Urinary bladder (tissue), 4 donors: ENCODE measurements at places on chromosomes 6 and 20. TPM values are rescaled to one million over a fixed set of nuclear protein-coding genes. Genes with fewer than 3 reads are reported as not detected.

DNA sequence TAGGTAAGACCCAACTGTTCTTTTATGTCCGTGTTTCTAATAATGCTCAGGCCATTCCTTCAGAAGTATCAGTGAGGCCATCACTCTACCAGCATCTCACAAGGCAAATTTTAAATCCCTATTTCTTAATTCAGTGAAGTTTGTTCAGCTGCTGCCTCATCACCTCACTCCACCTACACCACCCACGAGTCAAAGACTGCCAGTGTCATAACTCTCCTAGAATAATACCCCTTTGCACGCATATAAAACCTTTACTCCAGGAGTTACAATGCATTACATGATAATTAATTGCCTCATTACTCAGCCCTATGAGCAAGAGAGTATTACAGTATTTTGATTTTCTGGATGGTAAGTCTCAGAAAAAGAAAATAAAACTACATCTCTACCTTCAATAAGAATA, 793.6 kb downstream of the TFAP2A start:
- no peak for DNase-seq

- no peak for DNase-seq
These were observed 133.5 kb downstream of the TBC1D7 start for GRCh38 chr6:13194852-13195251.

DNA sequence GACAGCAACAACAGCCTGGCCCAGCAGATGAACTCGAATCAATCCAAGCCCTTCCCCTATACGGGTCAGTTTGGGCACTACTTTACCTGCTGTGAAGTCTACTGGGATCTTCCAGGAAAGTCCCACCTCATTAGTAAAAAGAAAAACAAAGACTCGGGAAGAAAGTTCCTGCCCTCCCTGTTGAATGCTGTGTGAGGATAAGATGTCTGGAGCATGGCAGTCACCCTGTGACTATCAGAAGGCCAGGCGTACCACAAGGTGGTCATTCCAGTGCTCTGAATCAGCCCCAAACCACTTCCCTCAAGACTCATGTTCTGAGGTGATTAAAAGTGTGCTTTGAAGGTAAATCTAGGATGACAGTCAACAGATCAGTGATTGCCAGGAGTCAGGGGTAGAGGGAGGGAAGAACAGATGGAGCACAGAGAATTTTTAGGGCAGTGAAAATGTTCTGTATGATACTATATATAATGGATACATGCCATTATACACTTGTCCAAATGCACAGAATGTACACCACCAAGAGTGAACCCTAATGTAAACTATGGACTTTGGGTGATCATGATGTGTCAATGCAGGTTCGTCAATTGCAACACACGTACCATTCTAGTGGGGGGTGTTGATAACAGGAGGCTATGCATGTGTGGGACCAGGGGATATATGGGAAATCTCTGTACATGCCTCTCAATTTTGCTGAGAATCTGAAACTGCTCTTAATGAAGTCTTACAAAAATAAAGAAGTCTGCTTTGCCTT, 14.7 kb downstream of the FKBP1A start:
- DNase-seq = no peak

DNA sequence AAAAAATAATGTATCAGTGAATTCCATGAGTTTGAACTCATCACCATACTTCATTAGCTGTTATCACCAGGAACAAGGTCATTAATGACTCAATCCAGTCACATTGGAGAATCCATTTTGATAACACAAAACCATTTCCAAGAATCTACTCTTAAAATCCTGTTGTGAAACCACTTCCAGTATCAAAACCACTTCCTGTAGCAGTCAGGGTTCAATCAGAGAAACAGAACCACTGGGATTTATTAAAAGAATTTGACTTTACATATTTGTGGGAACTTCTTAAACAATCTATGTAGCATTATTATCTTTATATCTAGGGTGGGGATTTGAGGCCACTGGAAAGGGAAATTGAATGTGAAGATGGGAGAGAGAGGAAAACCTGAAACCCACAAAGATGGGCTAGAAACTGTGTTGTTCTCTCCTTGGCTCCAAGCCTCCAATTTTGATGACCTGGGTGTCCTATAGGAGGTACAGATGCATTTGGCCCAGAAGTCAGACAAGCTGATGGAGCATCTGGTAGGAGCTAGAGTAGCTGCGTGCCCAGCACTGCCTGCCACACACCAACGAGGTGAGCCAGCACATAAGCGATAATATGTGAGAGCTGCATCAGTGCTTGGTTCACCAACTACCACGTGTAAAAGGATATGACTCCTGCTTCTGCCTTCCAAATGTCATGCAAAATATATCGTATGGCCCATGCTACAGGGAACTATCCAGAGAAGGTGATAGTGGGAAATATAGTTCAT, 117.0 kb downstream of the TMEM200A start:
- no peak for DNase-seq

DNA sequence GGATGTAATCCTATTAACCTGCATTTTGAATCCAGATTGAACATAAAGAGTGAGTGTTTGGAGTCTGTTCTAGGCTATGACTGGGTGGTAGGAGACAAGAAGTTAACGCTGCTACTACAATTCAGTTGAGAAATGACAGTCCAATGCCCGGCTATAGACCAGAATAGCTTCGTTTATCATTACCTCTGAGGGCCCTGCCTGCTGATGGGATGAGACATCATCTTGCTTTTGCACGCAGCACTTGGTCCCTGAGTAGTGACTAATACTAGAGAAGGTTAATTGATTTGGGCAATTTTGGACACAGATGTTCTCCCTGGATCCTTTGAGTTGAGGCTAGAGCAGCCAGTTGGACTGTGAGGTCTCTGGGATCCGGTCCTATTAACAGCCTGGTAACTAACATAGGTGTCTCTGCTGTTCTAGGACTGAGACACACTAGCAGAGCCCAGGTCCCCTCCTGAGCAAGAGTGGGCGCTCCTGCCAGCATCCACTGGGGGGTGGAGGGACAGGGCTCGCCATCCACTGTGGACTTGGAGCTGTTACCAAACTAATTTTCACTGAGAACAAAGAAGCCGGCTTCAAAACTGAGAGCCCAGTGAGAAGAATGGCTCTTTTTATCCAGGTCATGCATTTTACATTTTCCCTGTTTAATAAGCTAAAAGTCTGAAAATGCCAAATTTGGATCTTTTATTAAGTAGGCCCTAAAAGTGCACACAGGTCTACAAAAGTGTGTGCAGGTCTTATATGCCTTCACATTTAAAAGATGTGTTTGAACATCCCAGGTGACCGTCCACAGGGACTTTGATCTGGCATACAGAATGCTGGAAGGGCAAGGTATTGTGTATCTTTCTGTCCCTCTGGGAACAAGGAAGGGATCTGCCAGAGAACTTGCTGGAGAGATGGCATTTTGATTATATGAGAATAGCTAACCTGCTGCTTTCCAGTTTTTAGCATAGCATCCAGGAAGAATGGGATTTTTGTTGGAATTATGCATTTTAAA, 212.5 kb downstream of the CDH4 start:
- no peak for DNase-seq

- DNase-seq = no peak
These were observed 193.6 kb downstream of the EDN1 start for GRCh38 chr6:12483712-12484111.

DNA sequence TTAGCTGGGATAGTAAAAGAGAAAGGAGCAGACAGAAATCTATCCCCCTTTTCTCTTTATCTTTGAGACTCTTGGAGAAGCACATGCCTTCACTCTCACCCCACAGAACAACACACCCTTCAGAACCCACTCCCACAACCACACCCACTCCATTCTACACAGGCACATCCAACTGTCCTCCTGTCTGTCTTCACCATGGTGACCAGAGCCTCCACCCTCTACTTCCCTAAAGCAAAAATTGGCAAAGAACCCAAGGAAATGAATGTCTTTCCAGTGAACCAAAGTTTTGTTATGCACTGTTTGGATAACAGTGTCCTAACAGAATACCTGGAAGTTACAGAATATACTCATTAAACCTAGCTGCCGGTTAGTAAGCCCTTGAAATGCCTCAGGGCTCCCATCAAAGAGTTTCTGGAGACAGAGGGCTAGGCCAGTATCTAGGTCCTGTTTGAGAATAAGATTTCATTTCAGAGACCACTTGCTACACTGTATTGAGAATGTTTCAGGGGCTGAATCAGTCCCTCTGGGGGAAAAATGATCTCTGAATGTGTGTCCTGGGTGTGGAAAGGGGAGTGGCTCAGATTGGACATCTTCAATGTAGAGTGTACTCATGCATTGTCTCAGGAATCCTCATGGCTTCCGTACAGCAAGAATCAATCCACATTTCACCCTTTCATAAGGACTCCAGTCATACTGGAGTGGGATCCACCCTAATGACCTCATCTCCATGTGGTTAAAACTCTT, 101.1 kb downstream of the LY86 start:
- DNase-seq = no peak

DNA sequence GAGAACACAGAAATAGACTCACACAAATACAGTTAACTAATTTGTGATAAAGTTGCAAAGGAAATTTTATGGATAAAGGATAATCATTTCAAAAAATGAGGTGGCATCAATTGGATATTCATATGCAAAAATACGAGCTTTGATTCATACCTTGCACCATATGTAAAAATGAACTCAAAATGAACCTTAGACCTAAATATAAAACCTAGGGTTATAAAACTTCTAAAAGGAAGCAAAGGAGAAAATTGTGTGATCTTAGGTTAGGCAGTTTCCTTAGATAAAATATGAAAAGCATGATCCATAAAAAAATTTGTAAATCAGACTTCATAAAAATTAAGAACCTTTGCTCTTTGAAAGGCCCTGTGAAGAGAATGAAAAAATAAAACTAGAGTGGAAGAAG, 85.5 kb downstream of the F13A1 start:
- no peak for DNase-seq

- no peak for DNase-seq
These were observed 4.5 kb downstream of the GLP1R start for GRCh38 chr6:39053016-39053624.

DNA sequence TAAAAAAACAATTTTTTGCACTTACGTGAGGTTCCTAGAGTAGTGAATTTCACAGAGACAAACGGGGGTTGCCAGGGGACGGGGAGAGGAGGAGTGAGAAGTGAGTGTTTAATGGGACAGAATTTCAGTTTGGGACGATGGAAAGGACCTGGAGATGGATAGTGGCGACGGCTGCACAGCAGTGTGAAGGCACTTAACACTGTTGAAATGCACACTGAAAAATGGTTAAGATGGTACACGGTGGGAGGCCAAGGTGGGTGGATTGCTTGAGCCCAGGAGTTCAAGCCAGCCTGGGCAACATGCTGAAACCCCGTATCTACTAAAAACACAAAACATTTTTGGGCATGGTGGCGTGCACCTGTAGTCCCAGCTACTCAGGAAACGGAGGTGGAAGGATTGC, 31.4 kb downstream of the RPP40 start:
- no peak for DNase-seq

DNA sequence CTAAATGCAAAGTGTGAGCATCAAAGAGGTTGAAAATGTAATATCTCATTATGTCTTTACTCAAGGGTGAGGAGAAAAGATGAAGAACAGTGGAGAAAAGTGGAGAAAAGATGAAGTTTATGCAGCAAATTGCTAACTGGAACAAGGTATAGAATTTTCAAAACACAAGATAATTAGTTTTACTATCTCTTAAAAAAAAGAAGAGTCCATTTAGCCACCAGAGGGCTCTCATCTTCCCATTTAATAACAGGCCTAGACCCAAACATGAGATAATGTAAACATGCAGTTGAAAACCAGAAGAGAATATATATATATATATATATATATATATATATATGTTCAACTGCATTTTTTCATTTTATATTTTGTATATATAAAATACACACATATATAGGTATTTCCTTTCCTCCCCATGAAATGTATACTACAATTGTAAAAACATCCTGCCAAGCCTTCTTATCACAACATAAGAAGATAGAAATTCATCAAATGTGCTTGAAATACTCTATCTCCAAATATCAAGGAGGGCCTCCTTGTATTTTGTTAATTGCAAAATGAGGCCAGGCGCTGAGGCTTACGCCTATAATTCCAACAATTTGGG, 78.4 kb downstream of the ADTRP start:
- DNase-seq = no peak

- no peak for DNase-seq
These were observed 107.4 kb upstream of the NAA20 start for GRCh38 chr20:19909725-19910124.

DNA sequence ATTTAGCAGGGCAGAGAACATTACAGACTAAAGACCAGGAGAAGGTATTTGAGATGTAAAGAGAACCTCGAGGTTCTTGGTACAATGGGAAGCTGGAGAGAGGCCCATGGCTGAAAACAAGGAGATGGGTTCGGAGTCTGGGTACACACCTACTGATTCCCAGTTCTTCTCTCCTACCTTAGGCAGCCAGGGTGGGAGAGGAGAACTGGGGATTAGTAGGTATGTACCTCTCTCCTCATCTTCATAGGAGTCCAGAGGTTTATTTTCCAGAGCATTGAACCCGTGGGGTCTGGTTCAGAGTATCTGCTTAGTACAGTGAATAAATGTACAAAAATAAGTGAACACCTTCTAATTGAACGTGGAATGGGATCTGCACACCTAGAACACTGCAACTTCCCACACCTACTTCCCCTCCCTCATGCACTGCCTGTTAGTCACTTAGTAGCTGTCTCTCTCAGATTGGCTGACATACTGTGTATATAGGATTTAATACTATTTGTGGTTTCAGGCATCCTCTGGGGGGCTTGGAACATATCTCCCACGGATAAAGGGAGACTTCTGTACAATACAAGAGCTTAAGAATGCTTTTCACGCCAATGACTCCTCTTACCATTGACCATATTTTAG, 23.5 kb upstream of the NUP153 start:
- no peak for DNase-seq

- DNase-seq = no peak
These were observed 2.2 kb downstream of the BPIFA1 start for GRCh38 chr20:33237989-33238388.

GRCh38 chr6:70636596-70636995, 31.1 kb upstream of the SMAP1 start:
- DNase-seq = no peak

DNA sequence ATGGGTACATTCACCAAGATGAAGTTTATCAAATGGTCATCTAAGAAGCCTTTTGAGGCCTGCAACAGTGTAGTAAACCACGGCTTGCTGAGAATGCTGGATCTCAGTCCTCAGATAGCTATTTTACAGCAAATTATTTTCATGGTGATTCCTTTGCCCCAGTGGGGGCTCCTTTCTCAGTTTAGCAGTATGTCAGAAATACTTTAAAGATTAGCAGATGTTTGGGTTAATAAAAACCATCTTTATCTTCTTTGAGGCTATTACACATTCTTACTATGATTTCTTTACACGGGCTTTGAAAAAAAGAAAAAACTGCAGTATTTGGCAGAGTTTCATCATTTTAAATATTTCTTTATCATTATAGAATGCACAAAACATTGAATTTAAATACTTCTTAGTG, 10.7 kb downstream of the MYLIP start:
- no peak for DNase-seq

DNA sequence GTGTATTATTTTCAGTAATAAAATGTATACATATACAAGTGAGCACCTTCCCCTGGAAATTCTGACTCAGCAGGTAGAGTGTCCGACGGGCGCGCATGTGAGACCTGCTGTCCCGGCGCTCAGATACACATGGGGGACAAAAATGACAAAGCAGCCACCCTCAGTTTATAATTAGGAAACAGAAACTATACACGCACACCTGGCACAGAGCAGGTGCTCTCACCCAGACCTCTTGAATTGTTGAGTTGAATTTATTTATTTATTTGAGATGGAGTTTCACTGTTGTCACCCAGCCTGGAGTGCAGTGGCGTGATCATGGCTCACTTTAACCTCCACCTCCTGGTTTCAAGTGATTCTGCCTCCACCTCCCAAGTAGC, 180.4 kb downstream of the ZDHHC14 start:
- DNase-seq = no peak

- DNase-seq = no peak
These were observed 2.8 kb downstream of the HMGN3 start for GRCh38 chr6:79231666-79232065.

The PBOV1 gene
- not detected for polyA plus RNA-seq
